ENCODE measurements at places on chromosomes 7 and 10.

DNA sequence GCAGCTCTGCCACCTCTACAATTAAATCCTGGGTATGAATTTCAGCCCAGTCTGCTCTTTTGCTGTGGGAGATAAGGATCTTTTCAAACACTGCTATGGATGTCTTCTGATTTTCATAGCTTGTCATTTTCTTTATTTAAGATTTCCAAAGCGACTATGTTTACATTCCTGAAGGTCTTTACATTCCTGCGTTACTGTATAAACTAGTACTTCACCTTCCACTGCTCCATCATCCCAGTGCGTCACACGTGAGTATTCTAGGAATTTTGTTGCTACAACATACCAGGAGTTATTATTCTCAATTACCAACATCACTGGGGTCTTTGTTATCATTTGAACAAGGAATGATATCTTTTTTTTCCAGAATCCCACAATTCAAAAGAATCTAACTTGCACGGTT, 944.7 kb downstream of the SORCS3 start:
- no peak for DNase-seq

- DNase-seq, result no peak
These were observed 33.2 kb downstream of the PNPLA8 start for GRCh38 chr7:108492742-108493141.

DNA sequence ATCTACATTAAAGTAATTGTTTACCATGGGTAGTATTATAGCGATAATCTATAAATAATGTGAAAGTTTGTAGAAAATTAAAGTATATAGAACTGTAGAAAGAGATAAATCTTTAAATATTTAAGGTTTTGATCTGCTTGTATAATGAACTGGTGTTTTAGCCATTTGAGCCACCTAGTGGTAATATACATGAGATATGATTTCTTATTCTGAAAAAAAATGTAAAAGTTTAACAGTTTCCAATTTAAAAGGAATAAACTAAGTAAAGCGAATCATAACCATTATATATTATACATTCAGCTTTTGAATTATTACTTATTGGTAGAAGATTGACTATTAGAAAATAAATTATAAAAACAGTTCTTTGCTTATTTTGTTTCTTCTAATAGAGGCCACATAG, 91.2 kb downstream of the OTUD1 start:
- DNase-seq, result no peak

DNA sequence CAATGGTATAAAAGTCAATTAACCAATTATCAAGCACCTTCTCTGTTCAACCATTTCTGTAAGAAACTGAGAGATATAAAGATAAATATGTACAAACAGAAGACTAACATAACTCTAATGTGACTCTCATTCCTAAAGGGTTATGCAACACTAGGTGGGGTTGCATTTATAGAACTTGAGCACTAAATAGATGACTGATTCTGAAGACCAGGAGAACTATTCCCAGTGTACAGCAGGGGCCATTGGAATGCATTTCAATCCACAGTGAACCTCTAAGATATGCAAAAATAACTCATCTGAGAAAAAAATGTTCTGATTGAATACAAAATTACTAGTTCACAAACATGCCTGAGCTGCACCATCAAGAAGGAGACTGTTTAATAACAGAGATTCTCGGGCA, 341.2 kb upstream of the STEAP1 start:
- DNase-seq, result no peak

- DNase-seq, result no peak
These were observed 233.8 kb upstream of the PRKCQ start for GRCh38 chr10:6813856-6814255.

DNA sequence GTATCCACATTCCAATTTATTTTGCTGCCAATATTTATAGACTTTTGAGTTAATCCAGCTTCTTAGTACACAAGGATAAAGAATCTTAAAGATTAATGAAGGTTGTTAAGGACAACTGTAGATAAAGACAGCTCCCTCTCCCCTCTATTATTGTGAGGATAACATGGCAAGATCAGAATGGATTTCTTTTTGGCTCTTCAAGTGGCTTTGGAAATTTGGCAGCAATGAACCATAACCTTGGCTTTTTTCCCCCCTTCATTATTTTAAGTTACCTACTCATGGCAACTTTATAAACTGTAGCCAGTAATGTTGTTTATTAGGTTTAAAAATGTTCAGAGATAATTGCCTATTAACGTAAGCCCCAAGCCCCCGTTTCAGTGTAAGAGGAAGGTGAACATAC, 131.1 kb upstream of the SLC26A5 start:
- no peak for DNase-seq

- no peak for DNase-seq
These were observed 346.7 kb upstream of the ANKRD30A start for GRCh38 chr10:36778651-36779050.

DNA sequence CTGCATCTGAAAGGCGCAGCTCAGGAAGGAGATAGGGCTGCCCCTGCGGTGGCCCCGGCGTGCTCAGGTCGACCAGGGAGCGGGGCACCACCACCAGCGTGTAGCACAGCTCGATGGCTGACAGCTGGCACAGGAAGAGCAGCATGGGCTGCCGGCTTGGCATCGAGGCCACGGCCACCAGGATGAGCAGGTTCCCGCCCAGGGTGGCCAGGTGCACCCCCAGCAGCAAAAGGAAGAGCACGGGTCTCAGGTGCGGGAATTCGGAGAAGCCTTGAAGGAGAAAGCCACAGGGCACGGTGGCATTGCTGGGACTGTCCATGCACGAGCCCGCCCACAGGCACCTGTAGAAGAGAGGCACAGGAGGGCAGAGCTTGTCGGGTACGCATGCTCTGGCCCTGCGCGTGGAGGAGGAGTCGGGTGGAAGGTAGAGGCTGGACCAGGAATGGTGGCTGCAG, 33.9 kb downstream of the TAS2R41 start:
- no peak for DNase-seq

GRCh38 chr7:9603291-9603690, 1169.9 kb downstream of the NXPH1 start:
- DNase-seq, result no peak

- no peak for DNase-seq
These were observed 74.2 kb downstream of the NXPH1 start for GRCh38 chr7:8507566-8507965.

GRCh38 chr7:40015790-40016296, 65.8 kb downstream of the CDK13 start:
- no peak for DNase-seq

Data from activated CD4-positive, alpha-beta T cell treated with anti-CD3 and anti-CD28 coated beads for 4 hours (primary cell).